ENCODE measurements at places on chromosomes 3 and 15.

DNA sequence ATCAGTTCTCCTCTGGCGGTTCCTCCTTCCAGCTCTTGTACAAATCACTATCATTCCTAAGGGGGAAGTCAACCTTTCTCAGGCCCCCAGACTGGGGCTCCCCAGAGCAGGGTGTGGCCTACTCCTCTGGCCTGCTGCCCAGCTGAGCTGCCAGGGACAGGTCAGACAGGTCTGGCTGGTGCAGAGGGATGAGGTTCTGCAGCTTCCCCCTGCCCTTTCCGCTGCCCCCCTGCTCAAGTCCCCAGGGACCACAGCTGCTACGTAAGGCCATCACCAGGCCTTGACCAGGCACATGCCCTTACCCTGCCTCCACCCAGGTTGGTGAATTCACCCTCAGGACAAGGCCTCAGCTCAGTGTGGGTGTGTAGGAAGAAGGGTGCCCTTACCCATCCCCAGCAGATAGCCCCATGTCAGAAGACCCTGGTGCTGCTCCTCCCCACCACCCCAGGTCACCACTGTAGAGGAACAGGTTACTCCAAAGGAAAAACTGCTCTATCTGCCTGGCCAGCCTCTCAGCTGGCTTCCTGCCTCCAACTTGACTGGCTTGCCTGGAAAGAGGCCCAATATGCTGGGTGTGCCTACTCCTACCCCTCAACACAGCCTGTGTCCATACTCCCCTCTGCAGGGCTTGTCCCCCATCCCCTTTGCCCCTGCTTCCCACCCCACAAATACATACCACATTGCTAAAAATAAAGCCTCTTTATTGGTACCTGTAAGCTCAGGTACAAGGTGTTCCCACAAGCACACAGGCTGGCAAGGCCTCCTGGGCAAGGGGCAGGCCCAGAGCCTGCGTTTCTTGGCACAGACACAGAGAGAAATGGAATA, 12.0 kb downstream of the CSRNP1 start:
- DNase-seq = no peak

DNA sequence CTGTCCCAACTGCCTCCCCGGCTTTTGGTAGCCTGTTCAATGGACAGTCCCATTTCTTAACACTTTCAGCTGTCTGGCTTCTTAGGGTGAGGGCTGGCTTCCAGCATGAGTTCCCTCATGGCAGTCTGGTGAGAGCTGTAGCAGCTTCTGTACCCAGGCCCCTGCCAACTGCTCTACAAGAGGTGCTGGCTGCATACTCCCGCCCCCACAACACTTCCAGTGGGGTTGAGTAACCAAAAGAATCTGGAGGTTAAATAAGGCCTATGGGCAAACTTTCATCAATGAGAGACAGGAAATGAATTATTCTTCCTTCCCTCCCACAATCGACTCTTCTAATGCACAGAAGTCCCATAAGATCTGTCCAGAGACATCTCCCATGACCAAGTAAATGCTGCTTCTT, 145.0 kb downstream of the NEK10 start:
- no peak for DNase-seq

GRCh38 chr15:56523521-56523920, 58.6 kb upstream of the MNS1 start:
- no peak for DNase-seq

- no peak for DNase-seq
Observed at GRCh38 chr3:183481582-183481981, 53.2 kb upstream of the MCF2L2 start.

- no peak for DNase-seq
Observed at GRCh38 chr3:23209747-23210487, 6.8 kb downstream of the UBE2E2 start.

Data from CD4-positive, alpha-beta T cell treated with Interleukin-15 for 4 hours (primary cell).